ENCODE measurements at places on chromosomes 4 and X.

DNA sequence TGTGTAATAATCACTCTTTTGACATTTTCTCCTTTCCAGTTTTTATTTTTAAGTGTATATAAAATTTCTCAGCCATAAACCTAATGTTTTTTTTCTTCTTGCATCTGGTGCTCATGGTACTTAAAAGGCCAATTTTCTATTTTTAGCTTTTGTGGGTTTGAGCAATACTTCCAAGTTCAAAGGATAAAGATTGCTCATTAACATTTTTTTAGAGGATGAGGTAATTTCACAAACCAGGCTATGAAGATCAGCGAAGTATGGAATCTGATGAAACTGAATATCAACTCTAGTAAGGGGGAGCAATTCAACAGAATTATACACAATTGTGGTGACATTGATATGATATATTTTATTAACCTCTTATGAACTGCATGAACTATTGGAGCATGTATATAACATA, 25.8 kb upstream of the KLHL34 start:
- DNase-seq = no peak

GRCh38 chr4:15910155-15910940, 28.2 kb downstream of the FGFBP1 start:
- DNase-seq = no peak

GRCh38 chr4:107392951-107393350, 327.1 kb downstream of the PAPSS1 start:
- no peak for DNase-seq

DNA sequence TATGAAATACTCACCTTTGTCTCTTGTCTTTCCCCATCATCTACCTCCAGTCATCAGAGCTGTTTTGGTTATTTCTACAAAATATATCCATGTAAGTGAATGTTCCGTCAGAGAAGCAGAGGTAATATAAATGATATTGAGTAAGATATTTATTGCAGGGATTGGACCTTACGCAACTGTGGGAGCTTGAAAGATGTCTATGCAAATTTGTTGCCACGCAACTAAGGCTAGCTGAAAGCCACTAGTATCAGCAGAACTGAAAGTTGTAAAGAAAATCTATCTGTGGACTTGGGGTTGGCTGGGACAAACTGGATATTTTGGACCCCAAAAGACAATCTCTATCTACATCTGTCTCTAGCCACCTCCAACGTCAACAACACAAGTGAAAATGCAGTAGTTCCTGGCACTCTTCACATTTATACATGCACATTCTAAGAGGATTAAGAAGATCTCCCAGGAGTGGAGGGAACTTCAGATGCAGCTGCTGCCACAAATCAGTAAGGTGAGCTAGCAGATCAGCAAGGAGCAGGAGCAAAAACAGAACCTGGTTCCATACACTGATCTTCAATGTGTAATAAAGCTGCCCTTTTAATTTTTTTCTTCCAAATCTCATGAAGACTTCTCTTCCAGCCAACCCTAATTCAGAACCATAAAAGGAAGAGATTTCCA, 8.5 kb upstream of the CCSER1 start:
- no peak for DNase-seq

DNA sequence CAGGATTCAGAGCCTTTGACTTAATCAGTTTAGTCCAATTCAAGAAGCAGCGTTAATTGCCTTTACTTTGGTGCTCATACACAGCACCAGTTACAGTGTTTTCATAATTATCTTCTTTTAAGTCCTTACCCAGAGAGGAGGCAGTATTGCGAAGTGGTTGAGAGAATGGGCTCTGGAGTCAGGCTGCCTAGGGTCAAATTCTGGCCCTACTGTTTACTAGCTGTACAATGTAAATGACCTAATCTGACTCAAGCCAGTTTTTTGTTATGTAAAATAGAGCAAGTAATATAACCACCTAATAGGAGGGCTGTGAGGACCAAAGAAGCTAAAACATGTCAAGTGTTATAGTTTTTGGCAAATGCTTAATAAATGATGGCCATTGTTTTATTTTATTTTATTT, 27.6 kb downstream of the WDR44 start:
- no peak for DNase-seq

DNA sequence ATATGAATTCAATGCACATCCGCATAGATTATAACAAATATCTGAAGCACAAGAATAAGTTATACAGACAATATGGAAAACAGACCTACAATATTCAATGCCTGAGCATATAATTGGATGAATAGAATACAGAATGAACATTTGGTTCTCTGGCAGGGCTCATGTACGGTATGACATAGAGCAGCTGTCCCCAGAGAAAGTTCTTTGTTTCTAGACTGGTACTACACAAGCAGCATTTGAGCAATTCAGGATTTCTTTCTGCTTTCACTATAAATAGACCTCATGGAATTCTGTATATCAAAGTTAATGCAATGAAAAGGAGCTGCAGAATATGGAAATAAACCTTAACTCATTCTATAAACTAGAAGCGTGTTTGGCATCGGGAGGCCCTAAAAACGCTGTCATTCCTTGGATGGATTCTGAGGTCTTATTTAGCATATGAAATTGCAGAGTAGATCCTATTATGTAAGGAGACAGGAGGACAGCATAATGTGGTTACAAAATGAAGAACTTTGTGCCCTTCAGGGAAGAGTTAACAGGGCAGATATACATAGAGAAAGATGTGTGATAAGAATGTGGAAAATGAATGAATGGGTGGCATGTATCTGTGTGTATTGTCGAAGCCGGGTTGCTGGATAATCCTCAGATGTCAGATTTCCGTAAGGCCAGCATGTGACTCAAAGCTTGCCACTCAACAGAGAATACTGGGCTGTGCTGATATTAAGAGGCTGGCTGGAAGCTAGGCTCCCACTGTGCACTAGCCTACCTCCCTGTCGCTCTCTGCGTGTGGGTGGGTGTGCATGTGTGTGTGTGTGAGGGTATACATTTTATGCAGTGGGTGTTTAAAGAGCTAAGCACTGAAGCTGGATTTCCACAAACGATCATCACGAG, 103.3 kb upstream of the SLC4A4 start:
- no peak for DNase-seq

DNA sequence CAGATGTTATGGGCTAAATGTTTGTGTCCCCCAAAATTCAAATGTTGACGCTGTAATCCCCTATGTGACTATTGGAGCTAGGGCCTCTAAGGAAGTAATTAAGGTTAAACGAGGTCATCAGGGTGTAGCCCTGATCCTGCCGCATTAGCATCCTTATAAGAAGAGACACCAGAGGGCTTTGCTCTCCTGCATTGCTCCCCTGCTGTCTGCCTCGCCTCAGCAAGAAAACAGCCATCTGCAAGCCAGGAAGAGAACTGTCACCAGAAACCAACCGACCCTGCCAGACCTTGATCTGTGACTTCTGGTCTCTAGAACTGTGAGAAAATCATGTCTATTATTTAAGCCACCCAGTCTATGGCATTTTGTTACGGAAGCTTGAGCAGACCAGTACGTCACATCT, 331.9 kb downstream of the DCTD start:
- no peak for DNase-seq

GRCh38 chr4:81257021-81257420, 42.0 kb upstream of the PRKG2 start:
- no peak for DNase-seq

All from pulmonary artery endothelial cell (primary cell).